T follicular helper cell (primary cell): ENCODE measurements at places on chromosomes 2 and 18.

- DNase-seq: no peak
Measured at GRCh38 chr18:46080156-46080555, 8.1 kb upstream of the PSTPIP2 start.

- no peak for DNase-seq
Measured at GRCh38 chr2:197144183-197144582, 166.4 kb downstream of the ANKRD44 start.

- DNase-seq: no peak
Measured at GRCh38 chr18:36680042-36680441, 148.8 kb downstream of the TPGS2 start.

DNA sequence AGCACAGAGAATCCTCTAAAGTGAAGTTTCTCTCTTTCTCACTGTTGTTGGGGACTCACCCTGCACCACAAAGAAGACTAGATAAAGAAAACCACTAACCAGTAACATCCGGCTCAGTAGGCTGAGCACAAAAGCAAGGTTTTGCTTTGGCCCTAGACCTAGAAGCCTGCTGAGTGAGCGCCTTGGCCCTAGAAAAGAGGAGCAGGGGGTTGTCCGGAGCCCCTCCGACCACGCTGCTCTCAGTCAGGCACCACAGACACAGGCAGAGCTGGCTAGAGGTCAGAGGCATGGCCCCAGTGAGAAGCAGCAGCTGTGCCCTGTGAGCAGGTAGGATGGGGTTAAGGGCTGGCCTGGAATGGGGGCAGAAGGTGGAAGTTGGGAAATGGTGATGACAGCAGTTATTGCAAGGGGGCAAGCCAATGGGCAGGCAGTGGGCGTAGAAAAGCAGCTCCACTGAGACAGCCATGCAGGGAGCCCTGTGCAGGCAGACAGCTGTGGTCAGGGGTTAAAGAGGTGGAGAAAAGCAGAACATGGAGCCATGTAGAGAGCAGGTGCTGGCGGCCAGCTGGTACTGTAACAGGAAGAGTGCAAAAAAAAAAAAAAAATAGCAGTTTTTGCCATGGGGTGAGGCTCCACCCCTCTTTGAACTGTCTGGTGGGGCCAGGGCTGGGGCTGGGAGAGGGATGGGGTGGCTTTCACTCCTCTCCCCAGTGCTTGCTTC lies 36.9 kb upstream of the SLC14A1 start:
- peak; percentile 37 for DNase-seq

DNA sequence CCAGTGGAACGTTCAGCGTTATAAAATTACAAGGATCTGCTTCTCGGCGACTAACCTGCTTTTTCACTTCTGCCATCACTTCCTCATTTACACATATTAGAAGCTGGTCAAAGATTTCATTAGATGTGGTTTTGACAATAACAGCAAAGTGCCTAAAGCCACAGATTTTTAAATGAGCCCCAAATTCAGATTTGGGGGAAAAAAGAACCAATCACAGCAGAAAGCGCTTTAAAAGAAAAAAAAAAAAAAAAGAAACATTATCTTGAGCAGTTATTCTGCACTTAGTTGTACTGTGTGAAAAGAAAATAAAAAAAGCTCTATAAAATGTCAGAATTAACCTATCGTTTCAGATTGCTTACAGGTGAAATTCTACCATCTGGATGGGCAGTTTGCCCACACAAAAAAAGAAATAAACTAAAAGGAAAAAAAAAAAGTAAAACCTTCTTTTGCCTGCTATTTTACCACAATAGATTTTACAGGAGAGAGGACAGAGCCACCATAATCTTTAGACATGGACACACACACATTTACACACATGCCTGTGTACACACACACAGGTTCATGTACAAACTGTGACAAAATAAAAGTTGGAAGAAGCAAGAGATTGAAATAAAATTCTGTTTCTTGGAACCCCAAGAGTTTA lies 167.2 kb downstream of the TCF4 start:
- no peak for DNase-seq

DNA sequence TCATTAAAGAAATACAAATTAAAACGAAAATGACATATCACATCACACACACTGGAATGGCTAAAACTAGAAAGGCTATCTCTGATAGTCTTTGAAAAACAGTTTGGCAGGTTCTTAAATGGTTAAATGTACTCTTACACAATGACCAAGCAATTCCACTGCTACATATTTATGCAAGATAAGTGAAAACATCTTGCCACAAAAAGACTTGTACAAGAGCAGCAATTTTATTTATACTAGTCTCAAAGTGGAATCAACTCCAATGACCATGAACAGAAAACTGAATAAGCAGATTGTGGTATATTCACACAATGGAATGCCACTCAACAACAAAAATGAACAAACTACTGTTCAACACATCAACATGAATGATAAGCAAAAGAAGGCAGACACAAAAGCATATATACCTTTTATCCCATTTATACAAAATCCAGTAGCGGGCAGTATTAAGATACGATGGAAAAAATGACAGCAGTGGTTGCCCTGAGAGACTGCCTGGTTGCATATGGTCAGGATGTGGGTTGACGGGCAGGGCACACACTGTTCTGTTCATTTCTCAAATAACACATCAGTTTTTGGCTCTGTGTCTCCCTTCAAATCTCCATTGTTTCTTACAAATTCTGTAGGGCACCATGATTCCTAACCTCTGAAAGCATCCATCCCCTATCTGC lies 25.4 kb downstream of the SP100 start:
- peak; percentile 28 for DNase-seq

- no peak for DNase-seq
Measured at GRCh38 chr2:174327021-174327840, 7.5 kb upstream of the SP9 start.

DNA sequence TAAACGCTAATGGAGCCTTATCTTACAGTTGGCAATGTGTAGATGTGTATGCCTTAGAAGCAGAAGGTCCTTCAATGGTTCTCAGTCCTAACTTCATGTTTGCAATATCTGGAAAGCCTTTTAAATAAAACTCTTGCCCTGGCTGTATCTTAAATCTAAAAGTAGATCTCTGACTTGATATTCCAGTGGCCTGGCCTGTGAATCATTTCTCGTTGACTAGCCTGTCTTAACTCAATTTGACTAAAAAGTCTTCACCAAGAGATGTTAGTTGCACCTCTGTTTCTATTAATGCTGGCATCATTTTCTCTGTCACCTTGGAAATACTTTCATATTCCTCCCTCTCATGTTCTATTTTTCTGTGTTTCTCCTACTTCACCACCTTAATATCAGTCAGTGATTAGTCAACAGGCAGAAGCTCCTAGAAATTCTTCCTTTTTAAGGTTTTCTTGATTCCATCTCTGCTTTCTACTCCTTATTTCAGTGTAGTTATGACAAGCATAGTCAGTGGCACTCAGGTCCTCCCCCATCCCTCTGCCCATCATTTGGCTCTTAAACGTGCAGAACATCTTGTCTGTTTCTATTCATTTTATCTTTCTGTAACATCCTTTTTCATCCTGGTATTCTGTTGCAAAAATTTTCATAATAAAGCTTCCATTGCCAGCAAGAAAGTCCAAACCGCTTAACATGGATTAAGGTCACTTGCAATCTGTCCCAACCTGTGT lies 4.3 kb downstream of the ITGAV start:
- DNase-seq: no peak

GRCh38 chr2:227774011-227774624 lies 28.4 kb downstream of the SCYGR8 start:
- no peak for DNase-seq

DNA sequence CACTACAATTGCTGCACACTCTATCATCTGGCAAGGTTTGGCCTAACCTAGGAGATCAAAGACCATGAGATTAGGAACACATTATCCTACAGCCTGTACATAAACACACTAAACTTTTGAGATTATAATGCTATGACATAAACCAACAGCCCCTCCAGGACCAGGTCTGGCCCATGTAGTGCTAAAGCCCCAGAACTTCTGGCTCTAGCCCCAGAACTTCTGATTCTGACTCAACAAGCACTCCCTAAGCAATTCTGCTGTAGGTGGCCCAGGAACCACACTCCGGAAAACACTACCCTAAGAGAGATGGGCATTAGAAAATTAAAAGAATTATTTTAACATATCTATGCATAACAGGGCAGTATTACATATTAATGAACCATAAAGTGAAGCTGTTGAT lies 369.5 kb upstream of the LYPD1 start:
- DNase-seq: no peak

DNA sequence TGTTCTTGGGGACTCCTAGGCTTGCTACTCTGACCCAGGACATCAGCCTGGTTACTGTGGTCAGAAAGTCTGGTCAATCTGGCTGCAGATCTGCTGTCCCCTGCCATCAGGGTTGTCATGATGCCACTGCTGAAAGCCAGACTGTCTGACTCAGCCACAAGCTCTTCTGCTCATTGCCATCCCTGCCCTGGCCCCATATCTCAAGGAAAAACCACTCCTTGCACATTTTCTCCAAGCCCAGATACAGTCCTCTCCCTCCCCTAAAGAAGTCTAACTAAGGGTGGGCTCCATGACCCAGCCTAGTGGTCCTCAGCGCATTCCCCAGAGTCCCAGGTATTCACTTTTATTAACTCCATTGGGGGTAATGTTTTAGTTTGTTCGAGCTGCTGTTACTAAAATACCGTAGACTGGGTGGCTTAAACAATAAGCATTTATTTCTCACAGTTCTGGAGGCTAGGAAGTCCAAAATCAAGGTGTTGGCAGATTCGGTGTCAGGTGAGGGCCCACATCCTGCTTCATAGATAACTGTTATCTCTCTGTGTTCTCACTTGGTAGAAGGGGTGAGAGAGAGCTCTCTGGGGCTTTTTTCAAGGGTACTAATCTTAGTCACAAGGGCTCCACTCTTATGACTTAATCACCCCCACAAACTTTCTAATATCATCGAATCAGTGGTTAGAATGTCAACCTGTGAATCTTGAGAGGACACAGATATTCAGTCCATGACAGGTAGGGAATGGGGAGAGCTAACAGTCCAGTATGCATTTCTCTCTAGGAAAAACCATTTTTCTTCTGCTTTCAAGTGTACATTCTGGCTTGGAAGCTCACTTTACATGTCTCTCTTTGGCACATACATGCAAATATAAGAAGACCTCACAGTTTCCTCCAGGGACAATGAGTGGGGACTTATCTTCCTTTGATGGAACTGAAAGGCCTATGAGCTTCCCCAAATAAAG lies 94.8 kb upstream of the CXCR4 start:
- no peak for DNase-seq

DNA sequence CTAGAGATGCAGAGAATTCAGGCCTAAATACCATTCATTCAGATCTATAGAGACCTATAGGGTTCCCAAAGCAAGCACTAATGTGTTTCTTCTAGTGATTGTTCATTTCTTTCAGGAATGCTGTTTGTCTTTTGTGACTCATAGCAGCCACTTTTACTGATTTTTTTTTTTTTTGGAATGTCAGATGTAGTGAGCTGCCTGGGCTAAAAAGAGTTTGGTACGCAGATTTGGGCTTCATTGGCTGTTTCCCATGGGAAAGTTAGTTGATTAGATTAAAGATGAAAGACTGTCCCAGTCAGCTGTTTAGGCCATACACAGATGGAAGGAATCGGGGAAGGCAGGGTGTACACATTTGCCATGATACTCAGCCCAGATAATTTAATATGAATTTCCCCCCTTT lies 87.6 kb downstream of the CDC42EP3 start:
- DNase-seq: no peak

- no peak for DNase-seq
Measured at GRCh38 chr2:25651782-25652455, 21.5 kb downstream of the DTNB start.

- DNase-seq: no peak
Measured at GRCh38 chr2:134689315-134689714, 29.5 kb downstream of the TMEM163 start.

GRCh38 chr2:182914852-182915251 lies 48.4 kb upstream of the FRZB start:
- no peak for DNase-seq

DNA sequence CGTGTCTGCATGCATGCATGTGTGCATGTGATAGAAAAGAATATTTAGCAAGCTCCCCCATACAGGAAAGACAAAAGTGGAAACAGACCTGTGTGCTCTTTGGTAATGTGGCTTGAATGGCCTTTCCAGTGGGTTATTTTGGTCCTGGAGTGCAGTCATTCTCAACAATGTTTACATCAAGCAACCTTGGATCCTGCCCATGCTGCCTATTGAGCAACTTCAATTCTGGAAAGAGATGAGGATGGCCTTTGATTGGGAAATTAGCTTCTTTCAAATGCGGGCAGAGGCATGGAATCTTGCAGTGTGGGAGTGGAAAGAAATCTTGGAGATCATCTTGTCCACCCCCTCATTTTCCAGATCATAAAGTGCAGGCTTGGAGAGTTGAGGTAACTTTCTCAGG lies 87.2 kb upstream of the SMAD2 start:
- no peak for DNase-seq

- no peak for DNase-seq
Measured at GRCh38 chr2:201794294-201794693, 12.0 kb upstream of the CDK15 start.

- no peak for DNase-seq
Measured at GRCh38 chr2:113141451-113141850, 14.1 kb downstream of the IL1RN start.

- DNase-seq: peak; percentile 75
Measured at GRCh38 chr2:113173542-113174375, at the start of gene PSD4. Gene PSD4 (plus strand): TSS chr2:113173971. CDS start chr2:113182457, 8,486 bp downstream.

- no peak for DNase-seq
Measured at GRCh38 chr2:156526950-156527636, 90.9 kb downstream of the GPD2 start.

- peak; percentile 15 for DNase-seq
Measured at GRCh38 chr18:23069481-23069880, 65.8 kb upstream of the CABLES1 start.

DNA sequence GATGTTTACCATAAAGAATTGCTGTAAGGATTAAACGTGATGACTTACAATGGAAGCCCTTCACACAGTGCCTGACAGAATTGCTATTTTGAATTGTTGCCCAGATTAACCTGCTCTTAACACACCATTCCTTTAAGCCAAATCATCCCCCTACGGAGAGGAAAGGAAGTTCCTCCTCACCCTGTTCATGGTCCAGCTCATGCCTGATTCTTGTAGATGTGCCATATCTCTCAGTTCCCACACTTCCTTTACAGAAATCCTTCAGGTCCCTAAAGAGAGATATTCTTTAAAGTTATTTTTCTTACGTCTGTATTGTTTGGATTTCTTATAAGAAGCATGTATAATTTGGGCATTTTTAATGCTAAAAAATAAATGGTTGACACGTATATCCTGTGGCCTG lies 127.5 kb upstream of the DAPL1 start:
- no peak for DNase-seq

DNA sequence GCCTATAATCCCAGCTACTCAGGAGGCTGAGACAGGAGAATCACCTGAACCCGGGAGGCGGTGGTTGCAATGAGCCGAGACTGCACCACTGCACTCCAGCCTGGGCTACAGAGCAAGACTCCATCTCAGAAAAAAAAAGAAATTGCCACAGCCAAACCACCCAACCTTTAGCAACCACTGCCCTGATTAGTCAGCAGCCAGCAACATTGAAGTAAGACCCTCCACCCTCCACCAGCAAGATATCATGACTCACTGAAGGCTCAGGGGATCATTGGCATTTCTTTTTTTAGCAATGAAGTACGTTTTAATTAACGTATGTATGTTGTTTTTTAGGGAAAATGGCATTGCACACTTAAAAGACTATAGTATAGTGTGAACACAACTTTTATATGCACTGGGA lies 349.1 kb upstream of the ACVR2A start:
- DNase-seq: no peak
